ENCODE measurements at places on chromosomes 16 and 17.

DNA sequence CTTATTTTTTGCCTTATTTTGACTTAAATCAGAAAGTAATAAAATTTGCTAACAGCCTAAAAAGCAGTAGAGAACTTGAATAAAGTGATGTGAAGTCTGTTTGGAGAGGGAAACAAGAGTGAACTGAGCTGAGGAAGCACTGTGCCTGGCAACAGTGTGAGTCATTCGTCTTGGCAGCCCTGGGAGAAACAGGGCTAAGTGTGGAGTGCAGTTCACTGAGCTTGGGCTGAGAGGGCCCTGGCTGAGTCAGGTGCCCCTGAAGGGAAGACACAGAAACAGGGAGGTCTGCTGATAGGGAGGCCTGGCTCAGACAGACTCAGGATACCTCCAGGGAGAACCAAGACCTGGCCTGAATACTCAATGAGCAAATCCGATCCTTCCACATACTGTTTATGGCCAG, 132.1 kb downstream of the HS3ST4 start:
- DNase-seq, result no peak

GRCh38 chr17:10127819-10128425, 70.5 kb downstream of the GAS7 start:
- DNase-seq, result no peak

GRCh38 chr17:73549841-73550430, 94.3 kb downstream of the SDK2 start:
- no peak for DNase-seq

DNA sequence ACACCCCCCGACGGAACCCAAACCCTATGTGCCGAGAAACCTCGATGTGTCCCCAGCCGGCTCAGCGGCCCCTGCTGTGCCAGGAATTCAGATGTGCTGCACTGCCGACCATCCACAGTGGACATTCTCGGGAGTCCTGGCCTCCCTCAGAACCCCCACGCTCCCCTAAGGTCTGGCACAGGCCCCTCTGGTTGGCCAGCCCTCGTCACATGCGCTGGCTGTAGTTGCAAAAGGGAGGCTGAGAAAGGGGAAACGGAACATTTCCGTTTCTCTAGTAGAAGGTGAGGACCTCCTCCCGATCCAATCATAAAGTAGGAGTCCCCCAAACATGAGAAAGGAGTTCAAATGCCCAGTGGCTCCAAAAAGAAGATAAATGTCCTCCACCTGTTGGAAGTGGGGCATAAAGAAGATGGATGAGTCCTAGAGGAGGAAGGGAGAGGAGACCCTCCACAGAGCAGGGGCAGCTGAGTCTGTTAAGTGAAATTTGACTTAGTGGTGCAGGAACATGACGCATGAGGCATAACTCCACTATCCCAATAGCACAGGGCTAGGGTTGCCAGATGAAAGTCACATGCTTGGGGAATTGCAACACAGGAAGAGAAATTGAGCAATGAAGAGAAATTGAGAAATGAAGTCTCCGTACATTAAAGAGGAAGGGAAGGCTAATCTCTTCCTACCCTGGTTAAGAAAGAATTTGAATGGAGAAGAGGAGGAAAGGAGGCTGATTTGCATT, 49.3 kb upstream of the WSB1 start:
- DNase-seq, result no peak

- no peak for DNase-seq
Observed at GRCh38 chr16:10765772-10766171, 22.1 kb downstream of the NUBP1 start.

DNA sequence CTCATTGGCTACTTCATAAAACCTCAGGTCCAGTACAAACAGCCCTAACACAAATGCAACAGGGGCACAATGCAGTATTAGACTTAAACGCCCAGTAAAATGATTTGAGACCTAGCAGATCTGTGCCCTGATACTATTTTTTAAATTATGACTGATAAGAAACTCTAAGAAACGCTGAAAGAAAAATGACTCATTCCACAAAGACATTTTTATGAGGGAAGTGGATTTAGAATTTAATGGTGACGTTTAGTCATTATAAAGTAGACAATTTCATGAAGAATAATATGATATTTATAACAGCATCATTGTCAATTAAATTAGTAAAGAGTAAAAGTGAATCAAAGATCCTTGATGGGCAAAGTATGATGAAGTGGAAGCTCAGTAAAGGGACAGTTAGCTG, 80.4 kb upstream of the DHX40 start:
- DNase-seq, result no peak

DNA sequence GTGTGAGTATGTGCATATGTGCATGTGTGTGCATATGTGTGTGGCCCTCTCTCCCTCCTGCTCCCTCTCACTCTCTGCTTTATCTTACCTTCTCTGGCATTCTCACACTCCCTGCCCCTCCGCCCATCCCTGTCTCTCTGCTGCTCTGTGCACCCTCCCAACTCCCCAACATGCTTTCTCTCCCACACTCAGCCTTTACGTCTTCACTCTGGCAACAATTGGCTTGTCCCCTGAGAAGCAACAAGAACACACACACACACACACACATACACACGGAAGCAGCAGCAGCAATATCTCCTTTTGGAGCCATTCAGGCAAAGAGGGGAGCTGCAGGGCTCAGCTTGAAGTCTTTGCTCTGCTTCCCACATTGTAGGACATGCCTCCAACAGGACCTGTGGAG, 27.8 kb downstream of the PITPNM3 start:
- no peak for DNase-seq

DNA sequence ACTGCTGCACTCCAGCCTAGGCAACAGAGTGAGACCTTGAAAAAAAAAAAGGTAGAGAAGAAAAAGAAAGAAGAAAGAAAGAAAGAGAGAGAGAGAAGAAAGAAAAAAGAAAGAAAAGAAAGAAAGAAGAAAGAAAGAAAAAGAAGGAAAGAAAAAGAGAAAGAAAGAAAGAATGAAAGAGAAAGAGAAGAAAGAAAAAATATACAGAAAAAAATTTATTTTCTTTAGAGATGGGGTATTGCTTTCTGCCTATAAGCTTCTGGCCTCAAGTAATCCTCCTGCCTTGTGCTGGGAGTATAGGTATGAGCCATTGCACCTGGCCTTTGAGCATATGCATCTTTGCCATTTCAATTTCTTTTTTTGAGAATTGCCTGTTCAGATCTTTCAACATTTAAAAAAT, 156.8 kb downstream of the IRX3 start:
- no peak for DNase-seq

DNA sequence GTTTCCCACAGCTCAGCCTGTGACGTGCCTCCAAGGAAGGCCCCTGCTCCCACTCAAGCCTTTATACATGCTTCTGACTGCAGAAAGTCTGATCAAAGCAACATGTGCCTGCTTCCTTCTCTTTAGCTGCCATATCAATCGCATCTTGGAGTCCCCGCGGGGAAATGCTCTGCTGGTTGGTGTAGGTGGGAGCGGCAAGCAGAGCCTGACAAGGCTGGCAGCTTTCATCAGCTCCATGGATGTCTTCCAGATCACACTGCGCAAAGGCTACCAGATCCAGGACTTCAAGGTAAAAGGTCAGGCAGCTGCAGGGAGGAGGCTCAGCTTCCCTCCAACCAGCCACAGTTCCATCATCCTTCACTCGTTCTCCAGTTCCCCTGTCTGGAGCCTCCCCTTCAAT, 189.7 kb downstream of the ZNF18 start:
- DNase-seq, result no peak

- DNase-seq, result no peak
Observed at GRCh38 chr17:67095803-67096202, 51.4 kb downstream of the CACNG1 start.

- no peak for DNase-seq
Observed at GRCh38 chr16:2027024-2028010, 615 bp downstream of the NHERF2 start.

GRCh38 chr17:57133486-57133885, 48.4 kb downstream of the AKAP1 start:
- no peak for DNase-seq

- no peak for DNase-seq
Observed at GRCh38 chr17:52536489-52536888, 378.0 kb upstream of the CA10 start.

DNA sequence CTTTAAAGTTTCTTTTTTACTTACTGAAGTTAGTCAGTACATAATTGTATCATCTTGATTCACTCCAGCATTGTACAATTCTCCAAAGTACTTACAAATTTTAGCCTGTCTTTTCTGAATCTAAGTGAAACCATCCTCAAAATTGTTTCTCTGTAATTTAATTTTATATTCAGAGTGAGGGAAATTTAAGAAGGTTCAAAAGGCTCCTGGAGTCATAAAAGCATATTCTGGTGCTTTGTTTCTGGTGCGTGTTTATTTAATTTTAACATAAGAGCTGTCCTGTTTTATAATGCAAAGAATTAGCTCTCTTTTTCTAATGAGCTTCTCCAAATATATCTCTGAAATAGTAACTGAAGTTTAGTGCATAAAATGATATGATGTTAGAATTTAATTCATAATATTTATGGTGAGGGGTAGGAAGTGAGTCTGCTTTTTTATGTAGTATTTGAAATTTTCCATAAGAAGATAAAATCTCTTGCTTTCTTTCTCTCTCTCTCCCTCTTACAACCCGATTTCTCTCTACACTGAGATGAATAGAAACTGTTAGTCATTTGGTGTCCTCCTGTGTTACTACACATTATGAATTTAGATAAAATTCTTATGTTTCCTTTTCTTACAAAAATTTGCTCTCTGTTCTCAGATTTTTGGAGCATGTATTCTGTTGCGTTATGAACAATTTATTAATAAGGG, 339.8 kb downstream of the BCAS3 start:
- DNase-seq, result no peak

DNA sequence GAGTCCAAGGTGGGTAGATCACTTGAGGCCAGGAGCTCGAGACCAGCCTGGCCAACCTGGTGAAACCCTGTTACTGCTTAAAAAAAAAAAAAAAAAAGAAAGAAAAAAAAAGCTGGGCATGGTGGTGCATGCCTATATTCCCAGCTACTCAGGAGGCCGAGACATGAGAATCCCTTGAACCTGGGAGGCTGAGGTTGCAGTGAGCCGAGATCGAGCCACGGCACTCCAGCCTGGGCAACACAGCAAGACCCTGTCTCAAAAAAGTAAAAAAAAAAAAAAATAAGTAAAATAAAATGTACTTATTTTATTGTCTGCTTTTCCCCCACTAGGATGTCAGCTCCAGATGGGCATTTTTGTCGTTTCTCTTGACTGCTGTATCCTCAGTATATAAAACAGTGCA, 107.7 kb downstream of the ABCC1 start:
- DNase-seq, result no peak

DNA sequence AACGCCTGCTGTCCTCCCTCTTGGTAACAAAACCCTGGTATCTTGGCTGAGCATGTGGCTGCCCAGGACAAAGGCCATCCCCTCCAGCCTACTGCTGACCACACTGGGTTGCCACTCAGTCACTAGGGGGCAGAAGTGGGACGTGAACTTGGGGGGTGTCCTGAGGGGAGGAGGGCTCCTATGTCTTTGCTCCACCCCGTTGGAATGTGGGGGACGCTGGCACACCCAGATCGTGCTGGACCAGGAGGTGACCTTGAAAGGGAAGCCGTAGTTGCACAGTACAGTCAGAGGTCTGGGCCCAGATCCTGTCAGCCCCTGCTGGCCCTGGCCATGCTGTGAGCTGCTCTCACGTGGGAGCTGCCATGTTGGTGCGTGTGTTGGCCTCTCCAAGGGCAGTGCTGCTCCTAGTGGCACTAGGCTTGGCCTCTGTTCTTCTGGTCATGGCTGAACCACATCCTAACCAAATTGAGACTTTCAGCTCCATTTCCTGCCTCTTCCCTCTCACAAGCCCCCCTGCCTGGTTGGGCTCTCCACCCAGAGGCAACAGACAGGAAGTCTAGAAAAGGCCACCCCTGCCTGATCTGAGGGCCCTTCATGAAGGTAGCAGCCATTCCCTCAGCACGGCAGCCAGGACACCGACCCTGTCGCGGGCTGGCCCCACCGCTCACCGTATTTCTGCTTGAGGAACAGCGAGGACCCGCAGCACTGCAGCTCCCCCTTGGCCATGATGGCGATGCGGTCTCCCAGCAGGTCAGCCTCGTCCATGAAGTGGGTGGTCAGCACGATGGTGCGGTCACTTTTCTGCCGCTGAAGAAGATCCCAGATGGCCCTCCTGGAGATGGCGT, 29.0 kb upstream of the RNPS1 start:
- no peak for DNase-seq

DNA sequence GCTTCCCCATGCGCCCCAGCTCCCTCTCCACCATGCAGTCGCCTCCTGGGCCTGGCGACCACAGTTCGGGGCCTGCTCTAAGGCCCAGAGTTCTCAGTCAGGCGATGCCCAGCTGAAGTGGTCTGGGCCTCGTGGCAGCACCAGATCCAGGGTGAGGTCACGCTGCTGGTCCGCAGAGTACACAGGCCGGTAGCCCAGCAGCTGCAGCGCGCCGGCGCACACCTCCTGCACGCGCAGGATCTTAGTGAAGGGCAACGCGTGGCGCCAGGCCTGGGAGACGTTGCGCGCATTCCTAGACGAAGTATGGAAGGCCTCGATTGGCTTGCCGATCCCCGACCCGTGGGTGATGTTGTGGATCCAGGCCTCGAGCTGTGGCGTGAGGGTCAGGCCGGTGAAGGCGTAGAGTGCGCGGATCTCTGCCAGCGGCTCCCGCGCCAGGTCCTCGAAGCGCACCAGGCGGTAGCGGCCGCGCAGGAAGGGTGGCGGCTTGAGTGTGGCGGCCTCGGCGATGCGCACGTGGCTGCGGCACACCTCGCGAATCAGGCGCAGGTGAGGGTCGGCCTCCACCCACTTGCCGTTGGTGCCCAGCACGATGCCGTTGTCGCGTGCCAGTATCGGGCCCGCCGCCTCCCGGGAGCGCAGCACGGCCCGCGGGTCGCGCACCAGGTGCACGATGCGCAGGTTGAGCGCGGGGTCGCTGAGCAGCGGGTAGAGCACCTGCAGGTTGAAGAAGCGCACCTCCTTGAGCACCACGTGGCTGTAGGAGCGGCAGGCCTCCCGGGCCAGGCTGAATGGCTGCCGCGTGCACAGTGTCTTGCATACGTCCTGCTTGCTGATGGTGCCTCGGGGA, 6.6 kb downstream of the CHST5 start:
- DNase-seq, result no peak

GRCh38 chr17:28941251-28941650, 10.1 kb downstream of the PHF12 start:
- DNase-seq, result no peak

- no peak for DNase-seq
Observed at GRCh38 chr17:31391496-31391949, at the start of gene RAB11FIP4. RAB11FIP4 (plus strand) TSS chr17:31391675; CDS start chr17:31391853, 178 bp downstream.

DNA sequence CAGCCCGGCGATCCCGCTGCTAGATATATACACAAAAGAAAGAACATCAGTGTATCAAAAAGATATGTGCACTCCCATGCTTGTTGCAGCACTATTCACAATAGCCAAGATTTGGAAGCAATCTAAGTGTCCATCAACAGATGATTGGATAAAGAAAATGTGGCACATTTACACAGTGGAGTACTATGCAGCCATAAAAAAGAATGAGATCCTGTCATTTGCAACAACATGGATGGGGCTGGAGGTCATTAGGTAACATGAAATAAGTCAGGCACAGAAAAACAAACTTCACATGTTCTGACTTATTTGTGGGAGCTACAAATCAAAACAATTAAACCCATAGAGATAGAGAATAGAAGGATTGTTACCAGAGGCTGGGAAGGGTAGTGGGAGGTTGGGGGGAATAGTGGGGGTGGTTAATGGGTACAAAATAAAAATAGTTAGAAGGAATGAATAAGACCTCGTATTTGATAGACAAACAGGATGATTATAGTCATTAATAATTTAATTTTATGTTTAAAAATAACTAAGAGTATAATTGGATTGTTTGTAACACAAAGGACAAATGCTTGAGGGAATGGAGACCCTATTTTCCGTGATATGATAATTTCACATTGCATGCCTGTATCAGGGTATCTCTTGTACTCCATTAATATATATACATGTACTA, 176.7 kb upstream of the NOG start:
- DNase-seq, result no peak
